ENCODE measurements at places on chromosomes 16 and 17.

GRCh38 chr16:82232806-82233205 is 62.8 kb upstream of the MPHOSPH6 start:
- DNase-seq: no peak

DNA sequence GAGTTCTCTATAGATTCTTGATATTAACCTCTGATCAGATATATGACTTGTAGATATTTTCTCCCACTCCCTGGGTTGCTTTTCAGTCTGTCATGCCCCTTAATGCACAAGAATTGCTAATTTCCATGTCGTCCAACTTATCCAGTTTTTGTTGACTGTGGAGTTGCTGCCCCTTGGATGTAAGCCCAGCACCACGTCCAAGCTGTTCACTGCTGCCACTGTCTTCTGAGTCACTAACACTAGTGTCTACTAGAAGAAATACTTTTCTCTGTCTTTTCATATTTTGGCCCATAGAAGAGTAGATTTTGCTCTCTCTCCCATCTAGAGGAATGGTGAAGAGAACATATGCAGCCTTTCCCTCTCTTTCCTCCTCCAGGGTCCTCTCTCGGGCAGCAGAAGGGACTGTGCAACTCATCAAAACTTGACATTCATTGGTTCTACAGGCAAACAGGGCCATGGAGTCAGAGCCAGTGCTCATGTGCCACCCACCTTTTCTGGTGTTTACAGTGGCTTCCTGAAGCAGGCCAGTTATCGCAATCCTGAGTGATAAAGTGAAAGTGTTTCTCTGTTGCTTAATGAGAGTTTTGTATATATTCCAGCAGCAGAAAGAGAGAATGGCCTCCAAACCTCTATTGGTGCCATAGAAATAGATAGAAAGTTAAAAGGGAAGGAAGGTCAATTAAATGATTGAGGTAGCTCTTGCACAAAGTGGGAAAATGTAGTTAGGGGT is 22.6 kb upstream of the PMP22 start:
- no peak for DNase-seq

DNA sequence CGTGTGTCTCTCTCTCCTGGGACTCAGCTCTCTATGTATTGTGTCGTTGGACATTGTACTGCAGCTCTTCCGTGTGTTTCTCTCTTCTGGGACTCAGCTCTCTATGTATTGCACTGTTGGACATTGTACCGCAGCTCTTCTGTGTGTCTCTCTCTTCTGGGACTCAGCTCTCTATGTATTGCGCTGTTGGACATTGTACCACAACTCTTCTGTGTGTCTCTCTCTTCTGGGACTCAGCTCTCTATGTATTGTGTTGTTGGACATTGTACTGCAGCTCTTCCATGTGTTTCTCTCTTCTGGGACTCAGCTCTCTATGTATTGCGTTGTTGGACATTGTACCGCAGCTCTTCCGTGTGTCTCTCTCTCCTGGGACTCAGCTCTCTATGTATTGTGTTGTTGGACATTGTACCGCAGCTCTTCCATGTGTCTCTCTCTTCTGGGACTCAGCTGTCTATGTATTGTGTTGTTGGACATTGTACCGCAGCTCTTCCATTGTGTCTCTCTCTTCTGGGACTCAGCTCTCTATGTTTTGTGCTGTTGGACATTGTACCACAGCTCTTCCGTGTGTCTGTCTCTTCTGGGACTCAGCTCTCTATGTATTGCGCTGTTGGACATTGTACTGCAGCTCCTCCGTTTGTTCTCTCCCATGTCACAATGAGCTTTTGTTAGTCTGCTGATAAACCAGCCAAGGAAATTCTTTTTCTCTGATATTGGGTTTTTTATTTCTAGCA is 84.8 kb downstream of the RPTOR start:
- no peak for DNase-seq

DNA sequence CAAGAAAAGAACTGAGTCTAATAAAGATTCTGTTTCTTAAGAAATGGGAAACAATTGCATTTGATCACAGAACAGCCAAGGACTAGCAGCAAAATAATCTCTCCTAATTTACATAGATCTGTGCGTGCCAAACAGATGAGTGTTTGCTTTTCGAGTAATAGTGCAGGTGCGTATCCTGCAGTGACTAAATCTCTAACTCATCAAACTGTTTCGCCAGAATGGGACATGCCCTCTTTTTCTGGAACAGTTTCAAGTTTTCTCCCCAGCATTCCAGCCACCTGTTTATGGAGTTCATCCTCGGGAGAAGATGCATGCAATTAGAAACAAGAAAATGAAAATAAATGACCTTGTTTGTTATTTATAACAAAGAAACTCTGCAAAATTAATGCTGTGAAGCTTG is 5.7 kb upstream of the TOX3 start:
- no peak for DNase-seq

DNA sequence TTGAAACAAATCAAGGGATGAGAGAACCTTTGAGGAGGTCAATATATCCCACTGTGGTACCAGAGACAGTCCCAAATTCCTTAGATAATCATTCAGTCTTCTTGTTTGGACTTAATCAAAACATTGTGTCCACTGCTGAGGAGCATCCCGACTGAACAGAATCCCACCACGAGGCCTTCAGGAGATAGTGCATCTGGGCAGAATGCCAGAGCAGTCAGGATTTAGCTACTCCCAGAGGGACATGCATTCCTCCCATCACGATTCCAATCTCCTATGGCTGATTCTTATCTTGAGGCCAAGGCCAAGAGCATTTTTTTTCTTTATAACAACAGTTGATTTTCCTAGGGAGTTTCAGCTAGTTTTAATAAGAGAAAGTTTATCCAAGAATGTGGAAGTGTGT is 87.4 kb upstream of the COX10 start:
- DNase-seq: no peak

GRCh38 chr16:74078511-74079231 is 217.9 kb upstream of the PSMD7 start:
- no peak for DNase-seq

- no peak for DNase-seq
These were observed 96.7 kb downstream of the GNAO1 start for GRCh38 chr16:56288019-56288418.

DNA sequence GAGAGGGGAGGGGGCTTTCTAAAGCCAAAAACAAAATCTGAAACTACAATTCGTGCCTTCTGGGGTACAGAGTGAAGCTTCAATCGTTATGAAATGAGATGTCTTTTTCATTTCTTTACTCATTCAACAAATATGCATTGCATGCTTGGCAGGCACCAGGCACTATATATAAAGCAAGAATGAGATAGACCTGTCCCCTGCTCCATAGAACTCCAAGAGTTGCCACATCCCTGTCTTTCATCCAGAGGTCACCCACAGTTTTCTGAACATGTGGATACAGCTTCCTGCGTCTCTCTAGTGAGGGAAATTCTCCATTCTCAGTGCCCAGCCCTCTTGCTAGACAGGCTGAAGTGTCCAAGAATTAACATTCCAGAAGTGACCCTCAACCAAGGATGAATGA is 343.2 kb upstream of the MAF start:
- DNase-seq: no peak

DNA sequence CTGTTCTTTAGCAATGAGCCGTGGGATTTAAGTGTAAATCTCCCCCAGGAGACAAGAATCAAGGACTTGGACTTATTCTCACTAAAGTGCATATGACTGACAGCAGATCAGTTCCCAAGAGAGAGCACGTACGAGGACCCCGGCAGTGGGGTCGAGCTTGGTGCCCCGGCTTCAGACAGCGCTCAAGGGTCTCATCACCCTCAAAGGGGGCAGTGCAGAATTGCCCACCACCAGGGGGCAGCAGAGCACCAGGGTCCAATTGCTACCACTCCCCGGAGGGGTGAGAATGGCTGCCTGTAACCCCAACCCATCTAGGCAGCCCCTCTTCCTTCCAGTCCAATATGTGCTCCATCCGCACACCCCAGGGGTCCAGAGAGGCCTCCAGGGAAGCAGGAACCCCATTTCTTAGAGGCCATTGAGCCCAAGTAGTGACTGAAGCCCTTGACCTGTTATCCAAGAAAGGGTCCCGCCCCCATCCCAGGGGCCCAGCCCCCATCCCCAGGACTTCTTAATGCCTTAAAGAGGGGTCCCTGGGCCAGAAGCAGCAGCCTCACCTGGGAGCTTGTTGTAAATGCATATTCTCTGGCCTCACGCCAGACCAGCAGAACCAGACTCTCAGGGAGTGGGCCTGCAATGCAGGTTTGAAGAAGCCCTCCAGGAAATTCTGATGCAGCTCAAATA is 86.1 kb downstream of the ZDHHC7 start:
- DNase-seq: peak; percentile 29

- no peak for DNase-seq
These were observed 17.0 kb downstream of the CRYM start for GRCh38 chr16:21260870-21261791.

DNA sequence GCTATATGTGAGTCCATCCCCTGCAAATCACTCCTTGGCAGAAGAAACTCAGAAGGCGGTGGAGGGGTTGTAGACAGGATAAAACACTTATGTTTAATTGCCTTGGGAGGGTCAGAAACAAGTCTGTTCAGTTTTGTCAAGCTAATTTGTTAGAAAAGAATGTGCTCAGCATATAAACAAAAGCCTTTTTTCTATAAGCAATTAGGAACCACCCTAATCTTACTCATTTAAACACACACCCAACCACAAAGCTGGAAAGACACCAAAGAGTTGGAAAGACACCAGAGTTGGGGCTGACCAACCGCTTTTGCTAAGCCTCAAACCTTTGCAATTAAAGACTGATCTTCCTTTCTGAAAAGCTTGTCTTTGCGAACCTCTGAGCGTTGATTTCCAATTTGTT is 439.2 kb upstream of the ERCC4 start:
- DNase-seq: no peak

GRCh38 chr17:29126268-29126930 is 53.8 kb downstream of the MYO18A start:
- DNase-seq: no peak

DNA sequence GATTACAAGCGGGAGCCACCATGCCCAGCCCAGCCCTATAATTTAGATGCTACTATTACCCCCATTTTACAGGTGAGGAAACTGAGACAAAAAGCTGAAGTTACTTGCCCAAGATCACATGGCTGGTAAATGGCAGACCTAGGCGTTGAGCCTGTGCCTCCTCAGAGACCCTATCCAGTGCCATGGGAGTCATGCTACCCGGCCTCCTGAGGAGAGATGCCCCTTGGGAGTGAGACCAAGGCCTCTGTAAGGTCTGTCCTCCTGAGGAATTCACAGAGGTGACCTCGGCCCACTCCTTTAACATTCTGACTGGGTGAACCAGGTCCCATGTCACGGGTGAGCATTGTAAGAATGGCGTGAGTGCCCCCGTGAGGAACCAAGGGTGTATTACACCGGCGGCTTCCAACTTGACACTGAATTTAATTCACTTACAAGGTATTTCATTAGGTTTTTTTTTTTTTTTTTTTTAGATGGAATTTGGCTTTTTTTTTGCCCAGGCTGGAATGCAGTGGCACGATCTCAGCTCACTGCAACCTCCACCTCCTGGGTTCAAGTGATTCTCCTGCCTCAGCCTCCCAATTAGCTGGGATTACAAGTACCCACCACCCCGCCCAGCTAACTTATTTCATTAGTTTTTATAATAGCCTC is 95.7 kb downstream of the ABCC6 start:
- peak; percentile 31 for DNase-seq

DNA sequence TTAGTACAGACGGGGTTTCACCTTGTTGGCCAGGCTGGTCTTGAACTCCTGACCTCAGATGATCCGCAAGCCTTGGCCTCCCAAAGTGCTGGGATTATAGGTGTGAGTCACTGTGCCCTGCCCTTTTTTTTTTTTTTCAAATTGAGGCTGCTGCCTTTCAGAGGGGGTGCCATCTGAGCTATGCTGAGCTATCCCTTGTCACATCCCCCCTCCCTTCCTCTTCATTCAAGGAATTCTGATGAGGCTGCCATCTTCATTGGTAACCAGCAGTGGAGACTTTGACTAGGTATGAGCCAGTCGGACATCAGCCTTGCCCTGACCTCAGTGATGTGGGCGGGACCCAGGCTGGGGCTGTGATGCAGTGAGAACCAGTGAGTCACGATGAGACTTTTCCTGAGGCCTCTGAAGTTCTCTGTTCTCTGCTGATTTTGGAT is 24.4 kb upstream of the GPT2 start:
- no peak for DNase-seq

DNA sequence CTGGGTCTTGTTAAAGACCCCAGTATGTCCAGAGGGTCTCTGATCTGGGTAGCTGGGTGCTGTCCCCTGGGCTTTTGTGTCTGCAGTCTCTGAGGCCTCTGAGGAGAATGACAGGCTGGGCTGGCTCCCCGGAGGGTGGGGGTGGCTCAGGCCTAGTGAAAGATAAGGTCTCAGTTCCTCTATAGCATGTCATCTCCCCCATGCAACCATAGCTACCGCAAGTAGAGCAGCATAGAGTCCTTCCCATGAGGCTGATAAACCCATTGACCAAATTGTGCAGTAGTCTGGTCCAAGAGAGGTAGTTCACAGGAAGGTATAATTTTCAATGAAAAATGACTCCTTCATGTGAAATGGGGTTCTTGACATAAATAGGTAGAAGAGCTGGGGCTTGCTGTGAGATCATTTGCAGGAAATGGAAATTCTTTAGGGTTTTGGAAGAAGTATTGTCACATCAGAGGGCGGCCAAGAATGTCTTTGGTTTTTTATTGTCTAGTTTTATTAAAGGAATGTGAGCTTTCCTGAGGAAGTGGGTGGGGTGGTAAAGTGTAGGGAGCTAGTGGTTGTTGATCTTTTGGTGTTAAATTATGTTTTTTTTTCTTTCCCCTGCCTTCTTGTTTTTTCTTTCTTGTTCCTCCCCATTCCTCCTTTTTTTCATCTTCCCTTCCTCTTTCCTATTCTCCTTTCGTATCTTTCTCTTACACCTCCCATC is 21.0 kb downstream of the SLC7A6OS start:
- DNase-seq: no peak

DNA sequence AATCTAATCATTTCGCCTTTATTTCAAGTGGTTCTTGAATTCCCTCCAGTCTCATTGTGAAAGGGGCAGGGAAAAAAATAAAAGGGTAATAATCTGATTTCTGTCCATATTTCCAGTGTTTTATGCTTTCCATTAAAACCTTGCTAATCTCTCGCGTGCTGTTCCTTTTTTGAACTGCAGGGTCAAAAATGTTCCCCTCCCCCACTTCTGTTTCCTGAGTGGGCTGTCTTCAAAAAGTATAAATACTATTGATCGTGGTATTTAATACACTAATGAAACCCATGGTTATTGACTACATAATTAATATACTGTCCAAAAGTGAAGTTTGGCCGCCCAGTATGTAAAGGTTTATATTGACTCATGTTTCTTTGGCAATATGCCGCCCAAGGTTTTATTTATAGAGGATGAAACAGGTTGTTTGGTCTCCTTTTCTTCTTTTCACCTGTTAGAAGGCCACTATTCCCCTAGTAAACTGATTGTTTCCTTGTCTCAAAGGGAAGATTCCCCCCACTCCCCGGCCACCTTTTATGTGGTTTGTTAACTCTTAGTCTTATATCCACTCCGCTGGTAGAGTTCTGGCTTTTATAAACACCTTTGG is 69.7 kb downstream of the RPA1 start:
- DNase-seq: no peak

DNA sequence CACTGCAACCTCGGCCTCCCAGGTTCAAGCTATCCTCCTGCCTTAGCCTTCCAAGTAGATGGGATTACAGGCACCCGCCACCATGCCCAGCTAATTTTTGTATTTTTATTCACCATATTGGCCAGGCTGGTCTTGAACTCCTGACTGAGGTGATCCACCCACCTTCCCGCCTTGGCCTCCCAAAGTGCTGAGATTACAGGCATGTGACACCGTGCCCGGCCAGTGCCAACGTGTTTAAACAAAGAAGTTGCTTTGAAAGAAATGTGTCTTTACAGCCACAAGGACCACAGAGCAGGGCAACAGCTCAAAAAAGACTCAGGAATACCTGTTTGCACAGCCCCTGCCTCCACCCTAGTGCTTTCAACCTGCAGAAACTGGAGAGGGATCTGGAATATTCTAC is 25.0 kb downstream of the ATPAF2 start:
- no peak for DNase-seq

GRCh38 chr16:85611444-85612190 is 1.5 kb upstream of the GSE1 start:
- DNase-seq: no peak
